ENCODE measurements at places on chromosomes 7 and 10.

DNA sequence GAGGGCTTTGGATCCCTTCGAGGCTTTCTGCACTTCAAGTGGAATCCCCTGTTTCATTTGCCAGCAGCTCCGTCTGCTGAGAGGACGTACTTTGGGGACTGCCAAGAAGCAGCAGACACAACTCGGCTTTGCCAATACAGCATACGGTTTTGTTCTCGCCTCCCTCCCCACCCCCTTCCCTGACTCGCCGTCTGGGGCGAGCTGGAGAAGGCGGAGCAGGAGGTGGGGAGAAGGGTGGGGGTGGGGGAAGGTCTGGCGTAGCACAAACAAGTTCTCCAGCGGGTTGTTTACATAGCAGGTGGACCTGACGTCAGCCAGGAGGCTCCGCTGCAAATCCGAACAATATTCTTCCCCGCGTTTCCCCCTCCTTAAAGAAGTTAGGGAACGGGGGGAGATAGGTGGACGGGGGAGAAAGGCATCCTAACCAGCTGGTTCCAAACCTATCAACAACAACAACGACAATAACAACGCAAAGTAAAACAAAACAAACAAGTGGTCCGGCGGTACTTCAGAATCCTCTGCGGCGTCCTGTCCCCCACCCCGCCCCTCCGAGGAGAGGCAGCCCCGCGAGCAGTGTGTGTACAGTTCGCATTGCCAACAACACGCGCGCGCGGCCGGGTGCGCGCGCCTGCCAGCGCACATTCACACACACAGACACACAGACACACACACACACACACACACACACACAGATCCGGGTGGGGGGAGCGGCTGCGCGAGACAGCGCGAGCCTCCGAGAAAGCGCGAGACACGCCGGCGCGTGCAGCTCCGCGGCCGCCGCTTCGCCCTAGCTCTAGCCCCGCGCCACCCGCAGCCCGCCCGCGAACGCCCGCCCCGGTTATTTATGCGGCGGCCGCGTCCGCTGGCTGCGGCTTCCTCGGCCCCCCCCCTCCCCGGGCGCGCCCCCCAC lies 167.0 kb upstream of the PPP1R3A start:
- DNase-seq, result no peak

DNA sequence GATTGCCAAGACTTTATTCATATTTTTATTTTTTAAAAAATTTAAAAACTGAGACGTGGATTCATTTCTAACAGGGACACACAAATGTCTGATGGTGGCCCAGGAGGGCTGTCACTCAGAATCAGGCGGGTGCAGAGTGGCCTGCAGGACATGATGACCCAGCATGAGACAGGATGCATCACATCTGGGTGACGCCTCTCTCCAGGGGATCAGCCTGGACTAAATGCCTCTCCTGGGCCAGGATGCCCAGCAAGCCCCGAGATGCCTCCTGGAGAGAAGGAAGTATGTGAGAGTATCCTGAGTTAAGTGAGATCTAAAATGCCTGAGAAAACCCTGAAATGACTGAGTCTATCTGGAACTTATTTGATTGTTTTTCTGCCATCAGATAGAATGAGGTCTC lies 16.9 kb upstream of the MTURN start:
- no peak for DNase-seq

GRCh38 chr10:95300022-95300539 lies 9.3 kb upstream of the PDLIM1 start:
- no peak for DNase-seq

- DNase-seq, result no peak
These were observed 17.3 kb downstream of the CYP2E1 start for GRCh38 chr10:133544506-133544905.

DNA sequence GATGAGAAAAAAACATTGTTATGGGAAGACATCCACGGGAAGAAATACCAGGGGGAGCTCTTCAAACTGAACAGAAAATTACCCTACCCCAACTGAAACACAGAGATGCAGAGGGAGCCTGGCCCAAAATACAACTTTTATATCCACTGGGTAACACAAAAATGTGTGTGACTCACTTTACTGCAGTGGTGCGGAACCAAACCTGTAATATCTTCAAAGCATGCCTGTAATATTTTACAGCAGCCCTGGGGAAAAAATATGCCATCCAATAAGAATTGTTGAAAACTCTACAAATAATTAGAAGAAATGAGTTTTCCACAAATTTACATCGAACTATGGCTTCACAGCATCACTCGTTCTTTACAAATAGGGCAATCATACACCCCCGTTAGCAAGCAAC lies 49.8 kb upstream of the SRRM3 start:
- DNase-seq, result no peak

DNA sequence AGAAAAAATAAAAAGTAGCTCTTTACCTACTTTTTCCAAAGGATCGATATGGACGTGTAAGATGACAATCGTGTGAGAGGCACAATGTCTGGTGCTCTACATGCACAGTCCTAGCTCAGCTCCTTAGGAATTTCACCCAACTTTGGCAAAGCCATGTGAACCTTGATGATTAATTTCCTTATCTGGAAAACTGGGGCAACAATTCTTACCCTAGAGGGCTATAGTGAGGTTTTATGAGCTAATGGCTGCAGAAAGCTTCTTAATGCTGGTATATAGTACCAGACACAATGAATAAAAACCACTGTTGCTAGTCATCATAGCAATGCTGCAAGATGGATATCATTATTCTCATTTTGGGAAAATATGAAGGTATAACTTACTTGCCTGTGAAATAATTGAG lies 202.7 kb downstream of the PARD3 start:
- DNase-seq, result no peak

DNA sequence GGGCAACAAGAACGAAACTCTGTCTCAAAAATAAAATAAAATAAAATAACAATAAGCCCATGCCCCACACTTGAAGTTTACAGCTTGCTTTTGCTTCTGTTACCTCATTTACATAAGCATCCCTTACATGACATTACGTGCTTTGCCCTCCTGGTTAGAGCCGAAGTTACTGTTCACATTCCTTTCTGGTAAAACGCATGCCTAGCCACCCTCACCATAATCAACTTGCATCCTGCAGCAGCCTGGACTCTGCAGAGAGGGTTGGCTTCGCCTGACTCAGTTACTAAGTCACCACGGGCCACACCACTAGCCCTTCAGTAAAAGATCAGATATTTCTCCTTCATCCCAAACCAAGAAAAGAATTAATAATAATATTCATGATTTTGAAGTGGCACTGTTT lies 736.0 kb upstream of the AUTS2 start:
- no peak for DNase-seq

DNA sequence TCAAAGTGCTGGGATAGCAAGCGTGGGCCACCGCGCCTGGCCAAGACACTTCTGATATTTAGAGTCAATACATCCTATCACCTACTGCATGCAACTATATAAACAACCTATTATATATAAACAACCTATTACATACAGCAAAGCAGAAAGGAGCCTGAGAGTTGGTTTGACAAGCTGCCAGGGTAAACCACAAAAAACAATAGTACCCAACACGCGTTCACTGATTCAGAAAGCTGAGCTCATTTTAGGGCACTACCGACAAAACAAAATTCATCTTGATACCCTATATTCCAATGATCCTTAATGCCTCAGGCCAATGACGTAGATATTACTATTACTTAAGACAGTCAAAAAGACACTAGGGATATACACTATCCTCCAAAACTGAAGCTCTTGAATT lies 16.2 kb downstream of the MALSU1 start:
- DNase-seq, result no peak

GRCh38 chr7:101605611-101606497 lies 23.2 kb downstream of the MYL10 start:
- DNase-seq, result no peak

GRCh38 chr7:129466796-129467195 lies 32.6 kb downstream of the STRIP2 start:
- no peak for DNase-seq

GRCh38 chr7:52085610-52086009 lies 769.0 kb upstream of the COBL start:
- DNase-seq, result no peak

DNA sequence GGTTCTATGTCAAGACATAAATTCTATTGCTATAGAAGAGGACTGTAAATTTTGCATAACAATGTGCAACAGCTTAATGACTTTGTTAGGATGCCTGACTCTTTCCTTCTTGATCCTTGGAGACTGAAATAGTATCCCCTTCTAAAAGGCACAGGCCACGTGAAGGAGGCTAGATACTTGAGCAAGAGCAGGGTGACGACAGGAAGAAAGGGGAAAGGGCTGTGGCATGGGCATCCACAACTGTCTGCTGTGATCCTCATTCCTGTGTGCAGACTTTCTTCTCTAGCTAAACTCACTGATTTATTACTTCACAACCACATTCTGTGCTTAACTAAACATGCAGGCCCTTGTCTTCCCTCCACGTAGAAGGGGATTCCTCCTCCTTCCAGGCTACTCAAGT lies 1111.8 kb upstream of the C7orf33 start:
- no peak for DNase-seq

GRCh38 chr10:52322936-52323335 lies 8.9 kb downstream of the DKK1 start:
- DNase-seq, result no peak

DNA sequence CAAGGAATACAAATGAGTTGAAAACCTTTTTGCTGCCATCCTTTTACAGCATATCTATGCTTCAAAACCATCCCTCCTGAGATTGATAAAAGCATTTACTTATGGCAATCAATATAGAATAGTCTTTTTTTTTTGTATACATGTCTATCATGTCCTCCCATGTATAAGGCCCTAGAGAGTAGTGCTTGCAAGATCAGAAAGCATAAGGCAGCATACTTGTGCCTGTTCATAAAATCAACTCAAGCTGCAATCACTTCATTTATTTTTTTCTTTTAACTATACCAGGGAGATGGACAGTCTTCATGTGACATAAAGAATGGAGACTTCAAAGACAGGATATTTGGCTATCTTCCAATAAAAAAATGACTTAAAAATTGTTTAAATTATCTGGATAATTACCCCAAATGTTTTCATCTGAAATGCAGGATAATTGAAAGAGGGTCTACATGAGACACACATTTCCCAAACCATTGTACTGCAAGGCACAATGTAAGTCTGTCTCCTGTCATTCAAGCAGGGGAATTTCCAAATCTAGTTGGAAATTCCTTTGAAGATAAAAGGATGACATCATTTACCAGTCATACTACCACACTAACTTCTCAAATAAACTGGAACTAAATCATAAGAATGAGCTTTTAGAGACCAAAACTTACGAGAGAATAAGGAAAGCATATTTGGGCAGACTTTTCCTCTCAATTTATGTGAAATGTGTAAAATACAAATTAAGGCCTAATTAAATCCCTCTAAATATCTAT lies 22.5 kb downstream of the LRRN3 start:
- DNase-seq, result no peak

DNA sequence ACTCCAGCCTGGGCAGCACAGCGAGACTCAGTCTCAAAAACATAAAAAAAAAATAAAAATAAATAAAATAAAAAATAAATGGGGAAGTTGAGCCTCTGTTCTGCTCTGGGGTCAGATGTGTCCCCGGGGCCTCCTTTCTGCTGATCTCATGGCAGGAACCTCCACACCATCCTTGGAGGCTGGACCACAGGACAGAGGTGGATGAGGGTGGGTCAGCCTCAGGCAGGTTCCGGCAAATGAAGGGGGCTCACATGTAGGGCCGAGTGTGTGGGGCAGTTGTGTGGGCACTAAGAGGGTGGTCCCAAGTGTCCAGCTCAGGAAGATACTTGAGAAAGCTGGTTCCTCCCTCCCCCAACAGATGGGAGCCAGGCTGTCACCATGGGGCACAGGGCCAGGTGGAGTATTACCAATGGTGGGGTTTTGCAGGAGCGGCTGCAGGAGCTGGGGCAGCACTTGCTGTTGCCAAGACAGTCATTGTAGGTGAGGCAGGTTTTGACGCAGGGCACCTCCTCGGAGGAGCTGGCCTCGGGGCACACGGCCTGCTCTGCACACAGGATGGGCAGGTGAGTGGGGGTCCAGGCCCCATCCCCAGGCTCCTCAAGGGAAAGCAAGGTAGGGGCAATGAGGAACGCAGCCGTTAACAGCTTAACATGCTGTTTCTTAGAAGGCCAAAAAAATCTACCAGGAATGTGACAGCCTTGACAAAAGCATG lies 13.9 kb upstream of the TBRG4 start:
- no peak for DNase-seq

DNA sequence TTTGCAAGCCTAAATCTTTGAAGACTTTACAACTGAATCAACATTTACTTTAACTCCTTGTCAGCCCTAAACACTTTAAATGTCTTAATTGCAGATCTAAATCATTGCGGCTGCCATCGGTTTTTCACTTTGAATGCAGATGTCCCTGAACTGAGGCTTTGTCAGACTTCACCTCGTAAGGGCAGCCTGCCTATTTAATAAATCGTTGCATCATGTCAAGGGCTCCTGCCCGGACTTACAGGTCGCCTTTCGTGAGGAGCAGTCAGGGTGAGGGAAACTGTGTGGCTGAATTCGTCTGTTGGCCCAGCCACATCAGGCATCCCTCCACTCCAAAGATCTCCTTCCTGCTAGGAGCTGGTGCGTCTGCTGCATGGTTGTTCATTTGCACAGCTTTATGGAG lies 368.2 kb upstream of the NPVF start:
- DNase-seq, result no peak

- no peak for DNase-seq
These were observed 98.0 kb upstream of the PDCD4 start for GRCh38 chr10:110773693-110774068.

DNA sequence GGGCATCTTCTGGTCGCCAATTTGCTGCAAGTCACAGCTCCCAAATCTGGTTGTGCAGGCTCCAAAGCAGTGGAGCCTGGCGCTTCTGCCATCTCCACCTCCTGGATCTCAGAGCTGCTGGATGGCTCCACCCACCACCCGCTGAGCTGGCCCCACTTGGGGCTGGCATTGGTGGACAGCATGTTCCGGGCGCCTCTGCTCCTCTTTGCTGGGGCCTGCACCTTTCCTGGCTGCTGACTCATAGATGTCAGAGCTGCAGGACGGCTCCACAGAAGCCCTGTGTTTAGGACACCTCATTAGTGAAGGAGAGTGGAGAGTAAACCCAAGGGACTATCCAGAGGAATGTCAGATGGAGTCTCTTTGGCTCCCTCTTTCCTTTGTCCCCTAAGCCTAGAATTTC lies 27.4 kb downstream of the MAPK8 start:
- no peak for DNase-seq

GRCh38 chr7:1176891-1177373 lies 16.9 kb upstream of the ZFAND2A start:
- DNase-seq, result peak; percentile 77

DNA sequence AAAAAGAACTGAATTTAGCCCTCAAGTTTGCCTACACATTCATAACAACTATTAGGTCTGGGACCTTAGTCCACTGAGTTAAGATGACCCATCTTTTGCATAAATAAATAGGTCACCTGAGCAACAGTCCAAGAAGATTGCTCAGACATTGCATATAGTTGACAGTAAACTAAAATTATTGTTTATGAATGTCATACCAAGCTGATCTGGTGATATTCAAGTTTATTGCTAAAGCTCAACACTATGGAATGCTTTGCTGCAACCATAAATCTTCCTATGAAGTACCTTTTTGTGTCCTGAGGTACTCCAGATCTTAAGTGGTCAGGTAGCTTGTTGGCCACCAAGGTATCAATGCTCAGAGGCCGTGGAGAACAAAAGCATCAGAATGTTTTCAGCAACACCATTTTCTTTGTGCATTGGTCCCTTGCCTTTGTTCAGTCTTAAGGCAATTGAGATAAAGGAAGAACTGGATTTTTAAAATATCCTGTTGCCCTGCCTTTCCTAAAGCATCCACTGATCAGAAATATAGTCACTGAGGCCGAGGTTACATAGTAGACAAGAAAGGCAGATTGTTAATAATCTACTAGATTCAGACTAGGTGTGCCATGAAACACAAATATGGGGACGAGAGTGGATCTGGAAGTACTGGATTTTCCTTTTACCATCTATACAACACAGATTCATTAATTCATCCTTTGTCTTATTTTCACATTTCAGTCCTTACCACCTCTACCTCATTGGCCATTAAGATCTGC lies 321.3 kb downstream of the PTEN start:
- no peak for DNase-seq

Measured in stimulated activated CD4-positive, alpha-beta T cell treated with anti-CD3 and anti-CD28 coated beads, Interleukin-15, amount 100 ng/mL, for 1 hour (primary cell).